Kasumi-1 (cell line): ENCODE measurements at places on chromosomes 1 and 21.

- no peak for DNase-seq
Measured at GRCh38 chr1:101236516-101237228, at the start of gene S1PR1. S1PR1 (plus strand) TSS chr1:101237019; CDS start chr1:101238985, 1,966 bp downstream.

GRCh38 chr1:47624531-47624930, 186.7 kb downstream of the FOXD2 start:
- DNase-seq, result no peak

DNA sequence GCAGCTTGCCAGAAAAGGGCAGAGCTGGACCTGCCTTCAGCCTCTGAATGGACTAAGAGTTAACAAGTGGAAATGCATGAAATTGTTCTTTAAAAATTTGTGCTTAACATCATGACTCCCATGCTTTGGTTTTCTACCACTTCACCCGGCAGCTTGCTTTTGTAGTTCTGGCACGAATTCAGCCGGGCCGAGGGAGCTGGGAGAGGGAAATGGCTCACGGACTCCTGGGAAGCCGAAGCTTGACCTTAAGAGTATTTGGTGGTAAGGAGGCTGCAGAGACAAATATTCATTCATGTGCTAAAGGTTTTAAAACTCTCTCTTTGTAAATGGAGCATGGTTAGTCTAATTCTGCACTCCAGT, 17.2 kb upstream of the GFI1 start:
- DNase-seq, result no peak

DNA sequence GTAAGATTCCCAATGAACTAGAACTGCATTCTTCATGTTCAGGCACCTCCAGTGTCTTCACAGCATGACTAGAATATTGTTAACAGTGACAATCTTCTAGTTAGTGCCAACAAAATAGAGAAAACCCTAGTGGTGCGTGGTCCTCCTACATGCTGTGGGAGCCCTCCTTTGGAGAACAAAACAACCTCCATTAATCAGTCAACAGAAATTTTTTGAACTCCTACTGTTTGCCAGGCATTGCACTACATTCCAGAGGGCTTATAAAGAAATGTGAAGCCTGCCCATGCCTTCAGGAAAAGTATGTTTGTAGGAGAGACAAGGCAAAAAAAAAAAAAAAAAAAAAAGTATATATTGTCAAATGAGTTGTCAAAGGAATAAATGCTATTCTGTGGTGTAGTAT, 252.7 kb downstream of the LRRC40 start:
- DNase-seq, result no peak

DNA sequence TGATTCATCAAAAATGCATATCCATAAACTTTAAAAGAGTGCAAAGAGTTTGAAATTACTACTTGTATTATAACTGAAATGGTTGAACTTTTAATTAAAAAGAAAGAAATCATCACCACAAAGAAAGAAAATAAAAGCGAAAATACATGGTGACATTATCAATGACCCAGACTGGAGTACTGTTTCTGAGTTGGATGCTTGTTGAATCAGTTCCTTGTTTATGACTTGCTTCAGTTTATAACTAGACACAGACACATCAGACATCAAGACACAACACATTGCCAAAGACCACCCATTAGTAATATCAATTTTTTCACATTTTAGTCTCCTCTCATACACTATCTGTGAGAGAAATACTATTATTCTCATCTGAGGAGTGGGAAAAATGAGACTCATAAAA, 293.0 kb downstream of the MRPL39 start:
- no peak for DNase-seq

GRCh38 chr1:6645018-6645417, 20.4 kb downstream of the THAP3 start:
- DNase-seq, result no peak

DNA sequence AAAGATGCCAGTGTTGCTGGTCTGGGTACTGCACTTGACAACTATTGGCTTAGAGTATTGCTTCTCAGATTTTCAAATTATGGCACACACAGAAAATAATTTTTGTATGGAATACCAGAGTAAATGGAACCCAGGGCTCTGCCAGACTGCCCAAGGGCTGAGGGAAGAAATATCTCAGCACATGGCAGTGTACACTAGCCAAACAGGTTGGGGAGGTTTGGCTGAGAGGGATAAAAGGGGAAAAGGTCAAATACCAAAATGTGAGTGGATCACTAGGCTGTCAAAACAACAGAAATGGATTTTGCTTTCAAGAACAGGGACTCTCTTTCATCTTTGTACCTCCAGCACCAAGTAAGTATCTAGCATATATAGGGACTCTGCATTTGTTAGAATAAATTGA, 3.0 kb upstream of the RGS8 start:
- DNase-seq, result no peak

- DNase-seq, result peak; percentile 78
Measured at GRCh38 chr21:44800103-44800502, 1.5 kb downstream of the UBE2G2 start.

DNA sequence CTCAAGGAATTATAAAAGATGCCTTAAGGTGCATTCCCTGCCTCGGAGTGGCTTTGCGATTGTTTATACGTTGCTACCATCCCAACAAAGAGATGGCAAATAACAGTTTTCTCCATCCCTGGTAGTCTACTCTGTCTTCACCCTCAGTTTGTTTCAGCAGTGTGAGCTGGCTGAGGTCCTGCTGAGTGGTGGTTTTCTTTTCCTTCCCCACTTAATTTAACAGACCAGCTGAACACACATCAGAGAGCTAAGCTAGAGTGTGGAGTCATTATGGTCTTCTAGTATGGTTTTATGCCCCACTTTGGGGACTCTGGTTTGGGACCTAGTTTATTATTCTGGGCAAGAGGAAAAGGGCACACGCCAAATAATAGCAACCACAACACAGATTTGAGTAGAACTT, 2.2 kb downstream of the PIGV start:
- no peak for DNase-seq

- DNase-seq, result no peak
Measured at GRCh38 chr1:172382406-172382805, 38.1 kb upstream of the C1orf105 start.

GRCh38 chr21:26194326-26194725, 23.8 kb upstream of the APP start:
- no peak for DNase-seq

DNA sequence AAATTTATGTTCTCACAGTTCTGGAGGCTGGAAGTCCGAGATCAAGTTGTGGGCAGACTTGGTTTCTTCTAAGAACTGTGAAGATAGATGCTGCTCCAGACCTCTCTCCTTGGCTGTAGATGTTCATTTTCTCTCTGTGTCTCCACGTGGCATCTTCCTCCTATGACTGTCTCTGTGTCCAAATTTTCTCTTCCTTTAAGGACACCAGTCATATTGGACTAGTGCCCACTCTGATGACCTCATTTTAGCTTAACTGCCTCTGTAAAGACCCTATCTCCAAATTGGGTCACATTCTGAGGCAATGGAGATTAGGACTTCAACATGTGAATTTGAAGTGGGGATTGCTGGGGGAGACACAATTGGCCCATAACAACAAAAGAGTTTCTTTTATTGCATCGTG, 125.3 kb upstream of the ETS2 start:
- DNase-seq, result no peak

DNA sequence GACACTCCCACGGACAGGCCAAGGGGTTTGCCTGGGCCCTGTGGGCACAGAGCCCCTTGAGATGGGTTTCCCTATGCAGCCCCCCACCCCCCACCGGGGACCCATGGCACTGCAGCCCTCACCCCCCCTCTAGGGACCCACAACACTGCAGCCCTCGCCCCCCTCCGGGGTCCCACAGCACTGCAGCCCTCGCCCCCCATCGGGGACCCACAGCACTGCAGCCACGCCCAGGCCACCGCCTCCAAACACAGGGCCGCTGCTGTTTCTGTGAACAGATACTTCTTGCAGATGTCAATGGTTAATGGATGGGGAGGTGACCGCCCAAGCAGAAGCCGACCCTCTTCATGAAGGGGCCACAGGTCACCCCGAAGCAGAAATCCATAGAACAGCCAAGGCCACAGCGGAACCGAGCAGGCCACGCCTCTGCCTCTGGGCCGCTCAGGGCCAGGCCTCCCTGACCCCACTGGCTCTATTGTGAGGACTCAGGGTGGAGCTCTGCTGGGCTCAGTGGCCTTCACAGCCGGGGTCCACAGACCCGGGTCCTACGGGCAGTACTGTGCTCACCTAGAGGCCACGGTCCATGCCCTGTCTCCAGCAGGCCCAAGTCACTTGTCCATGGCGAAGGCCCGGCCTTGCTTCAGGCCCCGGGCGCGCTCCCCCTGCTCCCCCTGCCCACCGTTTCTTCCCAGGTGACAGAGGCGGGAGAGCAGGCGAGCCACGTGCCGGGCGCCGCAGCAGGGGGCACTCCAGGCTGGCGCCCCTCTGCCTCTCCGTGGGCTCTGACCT, 4.1 kb upstream of the POFUT2 start:
- DNase-seq, result no peak
